ENCODE measurements at places on chromosomes 16 and 17.

DNA sequence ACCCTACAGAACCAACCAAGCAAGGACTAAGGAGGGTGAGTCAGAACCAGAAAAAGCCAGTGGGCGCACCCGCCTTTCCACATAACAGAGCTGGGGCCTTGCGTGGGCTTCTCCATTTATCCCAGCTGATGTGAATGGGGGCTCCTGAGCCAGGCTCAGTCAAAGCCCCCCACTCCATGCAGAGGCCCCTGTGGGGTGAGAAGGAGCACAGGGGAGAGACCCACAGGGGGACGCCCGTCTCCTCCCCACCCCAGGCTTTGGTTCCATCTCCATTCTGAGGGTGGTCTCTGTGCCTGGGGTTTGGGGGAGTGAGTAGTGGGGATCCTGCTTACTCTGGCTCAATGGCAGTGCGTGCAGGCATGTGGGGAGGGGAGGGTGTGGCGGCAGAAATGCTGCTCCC, 210.1 kb upstream of the TNRC6C start:
- no peak for DNase-seq

- peak; percentile 84 for DNase-seq
Observed at GRCh38 chr17:7988750-7989178, 13.7 kb upstream of the GUCY2D start.

- DNase-seq: no peak
Observed at GRCh38 chr16:80518436-80518835, 22.4 kb upstream of the DYNLRB2 start.

- no peak for DNase-seq
Observed at GRCh38 chr17:78991906-78992532, 12.3 kb upstream of the LGALS3BP start.

- no peak for DNase-seq
Observed at GRCh38 chr16:23781176-23781575, 26.4 kb downstream of the CHP2 start.

DNA sequence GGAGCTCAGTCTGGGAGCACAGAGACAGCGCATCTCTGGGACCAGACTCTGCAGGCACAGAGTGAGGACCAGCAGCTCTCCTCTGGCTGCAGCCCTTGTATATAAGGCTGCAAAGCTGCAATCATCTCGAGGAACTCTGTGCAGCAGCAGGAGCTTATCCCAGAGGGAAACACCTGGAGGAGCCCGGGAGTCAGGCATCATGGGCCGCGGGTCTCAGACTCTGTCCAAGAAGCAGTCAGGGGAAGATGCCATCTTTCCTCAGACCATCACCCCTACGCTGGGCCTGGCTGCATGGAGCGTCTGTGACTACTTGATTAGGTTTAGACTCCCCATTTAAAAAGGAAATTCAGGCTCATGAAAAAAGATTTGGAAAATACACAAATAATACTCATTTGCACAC, 122.0 kb downstream of the IRF8 start:
- DNase-seq: no peak

DNA sequence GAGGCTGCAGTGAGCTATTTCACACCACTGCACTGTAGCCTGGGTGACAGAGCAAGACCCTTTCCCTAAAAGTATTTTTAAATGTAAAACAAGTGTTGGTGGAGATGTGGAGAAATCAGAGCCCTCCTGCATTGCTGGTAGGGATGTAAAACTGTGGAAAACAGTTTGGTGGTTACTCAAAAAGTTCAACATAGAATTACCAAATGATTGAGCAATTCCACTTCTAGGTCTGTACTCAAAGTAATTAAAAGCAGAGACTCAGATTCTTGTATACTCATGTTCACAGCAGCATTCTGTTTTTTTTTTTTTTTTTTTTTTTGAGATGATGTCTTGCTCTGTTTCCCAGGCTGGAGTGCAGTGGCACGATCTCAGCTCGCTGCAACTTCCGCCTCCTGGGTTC, 141.8 kb downstream of the PITPNC1 start:
- no peak for DNase-seq

DNA sequence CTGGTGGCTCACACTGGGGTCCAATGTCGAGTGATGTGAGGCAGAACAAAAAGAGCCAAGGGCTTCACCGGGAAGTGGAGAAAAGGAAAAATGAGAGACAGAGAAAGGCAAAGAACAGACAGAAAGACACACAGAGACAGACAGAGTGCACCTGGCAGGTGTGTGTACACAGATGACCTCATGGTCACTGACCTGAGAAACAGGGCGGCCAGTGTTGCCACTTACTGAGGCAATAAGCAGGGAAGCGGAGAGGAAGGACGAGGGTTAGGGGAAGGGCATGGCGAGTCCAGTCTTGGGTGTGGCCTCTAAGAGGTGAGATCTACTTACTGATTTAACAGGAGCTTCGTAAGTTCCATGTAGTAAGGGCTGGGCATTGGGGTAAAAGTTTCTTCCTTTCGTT, 7.5 kb downstream of the GINS2 start:
- DNase-seq: no peak

GRCh38 chr16:8430401-8430800, 159.9 kb downstream of the TMEM114 start:
- no peak for DNase-seq

- no peak for DNase-seq
Observed at GRCh38 chr17:81480140-81481072, 32.2 kb downstream of the ACTG1 start.

- DNase-seq: peak; percentile 46
Observed at GRCh38 chr17:40517286-40517662, 15.9 kb upstream of the TNS4 start.

- DNase-seq: no peak
Observed at GRCh38 chr17:82536512-82537201, 17.1 kb downstream of the FOXK2 start.

DNA sequence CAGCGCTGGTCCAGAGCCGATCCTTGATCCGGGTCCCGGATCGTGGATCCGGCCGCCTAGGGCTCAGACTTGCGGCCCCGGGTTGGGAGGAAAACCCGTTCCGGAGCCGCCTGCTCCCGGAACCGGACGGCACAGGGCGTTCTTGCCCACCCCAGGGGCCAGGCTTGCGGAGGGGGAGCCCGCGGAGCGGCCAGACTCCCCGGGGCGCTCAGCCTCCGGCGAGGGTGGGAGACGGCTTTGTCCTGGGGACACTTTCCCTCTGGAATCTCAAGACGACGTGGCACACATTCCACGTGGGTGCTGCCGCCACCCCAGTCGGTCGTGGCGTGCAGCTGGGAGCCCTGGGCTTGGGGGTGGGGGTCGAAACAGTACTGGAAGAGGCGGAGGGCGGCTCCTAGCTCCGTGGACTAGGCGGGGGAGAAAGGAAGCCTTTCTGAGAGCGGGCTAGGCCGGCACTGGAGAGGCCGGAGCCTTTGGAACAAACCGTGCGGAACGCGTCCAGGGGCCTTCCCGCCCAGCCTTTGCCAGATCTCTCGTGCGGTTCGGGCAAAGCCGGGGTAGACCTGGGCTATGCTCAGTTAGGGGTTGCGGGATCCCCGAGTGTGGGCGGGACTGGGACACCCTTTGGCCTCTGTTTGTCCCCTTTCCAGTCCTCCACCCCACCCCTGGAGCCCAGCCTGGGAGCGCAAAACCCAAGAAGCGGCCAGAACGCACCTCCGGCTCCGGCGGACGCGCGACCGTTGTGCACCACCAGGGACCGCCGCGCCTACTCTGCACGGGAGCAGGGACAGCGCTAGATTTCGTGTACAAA, 26.5 kb downstream of the SREBF1 start:
- no peak for DNase-seq

GRCh38 chr17:2963332-2964027, 99.9 kb downstream of the OR1D5 start:
- DNase-seq: no peak

GRCh38 chr16:74439685-74440084, 18.4 kb upstream of the CLEC18B start:
- peak; percentile 65 for DNase-seq

GRCh38 chr17:17079336-17079735, 37.1 kb downstream of the MPRIP start:
- no peak for DNase-seq

DNA sequence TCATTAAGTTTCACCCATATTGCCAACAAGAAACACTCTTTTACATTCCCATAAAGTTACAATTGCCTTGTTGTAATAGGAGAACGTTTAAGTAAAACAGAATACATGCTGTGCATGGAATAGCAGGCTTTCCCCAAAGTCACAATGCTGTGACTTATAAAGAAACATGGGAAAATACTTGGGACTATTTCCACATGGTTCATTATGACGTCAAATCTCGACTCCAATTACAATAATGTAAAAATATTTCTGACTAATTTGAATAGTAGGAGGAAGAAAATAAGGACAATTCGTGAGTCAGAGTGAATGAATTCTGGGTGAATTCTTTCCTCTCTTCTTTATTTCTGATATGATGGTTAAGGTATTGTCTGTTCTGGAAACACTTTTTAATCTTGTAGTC, 52.8 kb downstream of the CDH11 start:
- DNase-seq: no peak

- DNase-seq: no peak
Observed at GRCh38 chr17:77076124-77076830, 64.5 kb upstream of the SEC14L1 start.

- DNase-seq: no peak
Observed at GRCh38 chr16:78225919-78226318, 126.5 kb downstream of the WWOX start.

DNA sequence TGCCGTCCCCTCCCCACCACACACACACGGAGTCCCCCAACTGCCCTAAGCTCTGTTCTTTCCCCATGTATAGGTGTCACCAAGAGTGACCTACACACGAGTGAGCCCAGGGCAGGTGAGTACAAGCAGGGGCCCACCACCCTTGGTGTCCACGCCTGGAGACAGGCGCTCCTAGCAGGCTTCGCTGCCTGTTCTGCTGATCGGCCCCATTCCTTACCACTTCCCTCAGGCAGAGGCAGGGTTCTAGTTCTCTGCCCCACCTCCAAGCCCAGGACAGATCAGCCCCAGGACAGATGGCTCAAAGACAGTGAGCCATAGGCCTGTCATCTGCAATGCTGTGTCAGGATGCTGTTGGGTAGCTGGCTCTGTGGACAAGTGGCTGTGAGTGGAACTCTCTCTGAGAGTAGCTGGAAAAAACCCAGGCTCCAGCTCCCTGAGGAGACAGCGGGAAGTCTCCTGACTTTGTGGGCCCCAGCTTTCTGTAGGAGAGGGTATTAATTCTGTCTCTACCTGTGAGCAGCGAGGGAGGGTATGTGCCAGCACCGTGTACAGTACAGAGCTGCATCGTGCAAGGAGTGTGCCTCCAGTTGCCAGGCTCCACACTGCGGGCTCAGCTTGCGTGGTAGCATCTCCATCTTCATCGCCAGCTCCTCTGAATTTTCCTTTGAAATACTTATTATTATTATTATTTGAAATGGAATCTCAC, 897 bp downstream of the TP53I13 start:
- DNase-seq: no peak

GRCh38 chr16:3618769-3619141, 7.3 kb upstream of the SLX4 start:
- peak; percentile 63 for DNase-seq

DNA sequence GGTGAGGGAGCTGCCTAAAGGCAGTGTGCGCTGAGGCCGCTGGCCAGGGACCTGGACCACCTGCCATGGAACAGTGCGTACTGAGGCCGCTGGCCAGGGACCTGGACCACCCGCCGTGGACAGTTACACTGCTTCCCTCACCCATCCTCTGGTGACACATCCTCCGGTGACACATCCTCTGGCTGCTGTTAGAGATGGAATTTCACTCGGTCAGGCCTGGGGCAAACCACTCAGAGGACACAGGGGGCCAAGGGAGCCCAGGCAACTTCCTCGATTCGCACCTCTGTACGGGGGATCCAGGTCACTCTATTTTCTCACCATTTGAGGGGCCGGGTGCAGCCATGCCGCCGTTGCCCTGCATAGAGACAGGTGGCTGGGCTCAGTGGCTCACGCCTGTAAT, 32.4 kb upstream of the RPTOR start:
- DNase-seq: no peak

DNA sequence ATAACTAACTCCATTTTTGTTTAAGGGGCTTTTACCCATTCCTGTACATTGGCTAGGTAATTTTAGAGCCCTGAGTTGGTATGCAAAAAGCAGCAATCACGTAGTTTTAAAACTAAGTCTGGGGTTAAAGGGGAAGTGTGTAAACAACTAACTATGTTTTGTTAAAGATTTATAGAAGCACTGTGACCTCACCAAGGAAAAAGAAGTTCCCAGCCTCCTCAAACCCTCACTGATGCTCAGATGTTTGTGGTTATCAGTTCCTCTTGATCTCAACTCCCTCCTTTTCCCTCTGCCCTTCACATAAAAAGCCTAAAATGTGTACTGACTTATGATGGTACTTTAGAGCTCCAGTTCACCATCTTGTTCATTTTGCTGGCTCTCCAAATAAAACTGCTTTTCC, 119.9 kb upstream of the IRX6 start:
- DNase-seq: peak; percentile 69

- DNase-seq: no peak
Observed at GRCh38 chr17:80667462-80668277, 123.0 kb downstream of the RPTOR start.

Measured in NB4 (cell line).